ENCODE measurements at places on chromosomes 16 and 17.

- no peak for DNase-seq
Measured at GRCh38 chr16:85077039-85077438, 35.2 kb downstream of the CIBAR2 start.

DNA sequence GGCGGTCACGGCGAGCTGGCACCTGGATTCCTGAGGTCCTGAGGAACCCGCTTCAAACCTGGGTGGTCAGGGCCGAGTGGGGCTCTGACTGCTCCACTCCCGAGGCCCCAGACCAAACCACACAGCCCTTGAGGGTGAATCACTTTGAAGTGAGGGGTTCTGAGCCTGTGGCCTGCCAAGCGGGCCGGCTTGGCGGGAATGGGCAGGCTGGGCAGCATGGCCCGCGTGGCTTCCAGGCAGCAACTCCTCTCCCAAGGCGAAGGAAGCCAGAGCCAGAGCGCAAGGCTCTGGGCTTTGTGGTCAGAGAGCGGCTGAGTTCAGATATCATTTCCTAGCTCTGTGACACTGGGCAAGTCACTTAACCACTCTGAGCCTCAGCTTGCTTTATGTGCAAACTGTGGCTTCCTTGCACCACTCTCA, 42.7 kb downstream of the CMIP start:
- no peak for DNase-seq

DNA sequence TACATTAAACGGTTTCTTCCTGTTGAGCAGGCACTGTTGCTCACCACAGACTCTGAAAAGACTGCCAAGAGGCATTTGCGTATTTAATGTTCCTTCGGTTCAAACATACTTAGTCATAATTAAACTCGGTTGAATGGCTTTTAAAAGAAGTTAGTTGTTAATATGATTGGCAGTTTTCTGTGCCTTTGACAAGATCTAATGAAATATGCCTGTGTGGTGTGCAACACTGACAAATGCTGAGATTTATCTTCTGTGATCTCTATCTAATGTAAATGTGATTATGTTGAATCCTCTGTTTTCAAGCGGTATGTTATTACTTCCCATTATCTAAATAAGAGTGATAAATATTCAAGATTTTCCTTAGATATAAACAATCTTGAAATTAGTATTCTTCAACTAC, 1046.6 kb downstream of the CDH8 start:
- no peak for DNase-seq

- no peak for DNase-seq
Measured at GRCh38 chr17:17400566-17401184, 76.1 kb upstream of the MED9 start.

DNA sequence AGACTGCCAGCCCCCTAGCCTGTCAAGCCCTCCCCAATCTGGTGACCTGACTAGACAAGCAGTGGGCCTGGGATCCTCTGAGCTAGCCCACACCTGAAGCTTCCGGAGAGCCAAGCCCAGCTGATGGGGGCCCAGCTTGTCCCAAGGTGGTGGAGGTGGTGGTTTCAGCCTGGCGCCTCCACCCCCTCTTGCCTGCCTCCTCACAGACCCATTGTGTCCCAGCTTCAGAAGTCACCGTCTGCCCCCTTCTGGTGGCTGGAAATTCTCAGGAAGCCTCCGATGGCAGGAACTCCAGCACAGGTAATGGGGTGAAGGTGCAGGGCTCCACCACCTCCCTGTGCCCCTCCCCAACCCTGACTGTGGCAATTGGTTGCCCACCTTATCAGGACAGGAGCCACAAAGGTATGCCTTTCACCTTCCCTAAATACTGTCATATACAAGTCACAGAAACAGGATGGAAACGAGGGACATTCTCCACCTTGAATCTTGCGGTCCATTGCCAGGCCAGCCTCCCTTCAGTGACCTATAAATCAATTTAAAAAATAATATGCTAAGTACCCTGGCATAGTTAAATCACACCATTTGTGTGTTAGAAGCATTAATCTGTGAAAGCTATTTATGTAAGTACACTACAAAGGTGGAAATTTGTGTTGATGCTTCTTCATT, 66.0 kb upstream of the ZNF423 start:
- no peak for DNase-seq

DNA sequence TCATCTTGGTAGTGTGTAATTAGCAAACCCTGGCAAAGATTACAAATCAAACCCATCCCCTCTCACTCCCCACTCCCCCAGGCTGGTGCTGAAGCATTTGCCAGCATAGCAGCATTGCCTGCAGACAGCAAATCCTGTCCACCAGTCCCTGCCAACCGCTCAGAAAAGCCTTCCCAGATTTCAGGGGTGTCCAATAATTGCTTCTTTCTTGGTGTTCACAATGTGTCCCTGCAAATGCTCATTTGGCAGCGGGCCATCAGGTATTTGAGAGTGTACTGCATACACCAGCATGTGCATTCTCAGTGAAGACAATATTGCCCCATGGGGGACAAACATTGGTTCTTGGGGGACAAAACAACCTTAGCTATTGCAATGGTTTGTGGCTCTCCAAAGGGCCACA, 28.2 kb downstream of the ORC6 start:
- no peak for DNase-seq

GRCh38 chr17:3915995-3916696, at the start of gene P2RX1:
Gene P2RX1, minus strand, starts transcription at chr17:3916465. Its CDS starts 240 bp downstream, at chr17:3916225.
- DNase-seq = no peak

DNA sequence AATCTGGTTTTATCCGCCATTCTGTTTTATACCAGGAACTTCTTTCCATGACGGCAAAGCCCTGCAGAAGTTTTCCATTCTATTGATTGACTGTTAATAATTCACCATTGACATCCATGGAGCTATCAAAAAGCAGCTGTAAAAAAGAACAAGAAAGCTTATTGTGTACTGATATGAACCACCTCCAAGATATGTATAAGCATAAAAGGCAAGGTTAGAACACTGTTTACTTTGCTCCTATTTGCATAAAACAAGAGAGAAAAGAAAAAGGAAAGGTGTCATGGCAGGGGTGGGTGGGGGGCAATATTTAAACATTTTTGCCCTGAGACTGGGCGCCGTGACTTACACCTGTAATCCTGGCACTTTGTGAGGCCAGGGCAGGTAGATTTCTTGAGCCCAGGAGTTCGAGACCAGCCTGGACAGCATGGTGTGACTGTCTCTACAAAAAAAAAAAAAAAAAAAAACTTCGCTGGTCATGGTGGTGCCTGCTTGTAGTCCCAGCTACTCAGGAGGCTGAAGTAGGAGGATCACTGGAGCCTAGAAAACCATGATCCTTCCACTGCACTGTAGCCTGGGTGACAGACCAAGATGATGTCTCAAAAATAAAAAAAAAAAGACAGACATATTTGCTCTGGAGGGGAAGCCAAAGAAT, 52.5 kb downstream of the TMEM114 start:
- no peak for DNase-seq

DNA sequence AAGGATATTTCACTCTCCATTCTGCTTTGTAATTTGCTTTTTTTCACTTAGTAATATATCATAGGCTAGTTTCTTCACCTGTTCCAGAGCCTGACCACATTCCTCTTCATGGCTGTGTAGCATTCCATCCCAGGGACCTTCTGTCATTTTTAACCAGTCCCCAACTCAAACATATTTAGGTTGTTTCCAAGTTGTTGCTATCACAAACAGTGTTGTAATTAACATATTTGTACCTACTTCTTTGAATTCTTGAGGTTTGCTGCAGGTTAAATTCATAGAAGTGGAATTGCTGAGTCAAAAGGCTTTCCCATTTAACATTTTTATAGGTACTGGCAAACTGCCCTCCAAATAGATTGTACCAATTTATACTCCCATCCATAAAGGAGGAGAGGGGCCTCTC, 65.1 kb upstream of the MED9 start:
- no peak for DNase-seq

DNA sequence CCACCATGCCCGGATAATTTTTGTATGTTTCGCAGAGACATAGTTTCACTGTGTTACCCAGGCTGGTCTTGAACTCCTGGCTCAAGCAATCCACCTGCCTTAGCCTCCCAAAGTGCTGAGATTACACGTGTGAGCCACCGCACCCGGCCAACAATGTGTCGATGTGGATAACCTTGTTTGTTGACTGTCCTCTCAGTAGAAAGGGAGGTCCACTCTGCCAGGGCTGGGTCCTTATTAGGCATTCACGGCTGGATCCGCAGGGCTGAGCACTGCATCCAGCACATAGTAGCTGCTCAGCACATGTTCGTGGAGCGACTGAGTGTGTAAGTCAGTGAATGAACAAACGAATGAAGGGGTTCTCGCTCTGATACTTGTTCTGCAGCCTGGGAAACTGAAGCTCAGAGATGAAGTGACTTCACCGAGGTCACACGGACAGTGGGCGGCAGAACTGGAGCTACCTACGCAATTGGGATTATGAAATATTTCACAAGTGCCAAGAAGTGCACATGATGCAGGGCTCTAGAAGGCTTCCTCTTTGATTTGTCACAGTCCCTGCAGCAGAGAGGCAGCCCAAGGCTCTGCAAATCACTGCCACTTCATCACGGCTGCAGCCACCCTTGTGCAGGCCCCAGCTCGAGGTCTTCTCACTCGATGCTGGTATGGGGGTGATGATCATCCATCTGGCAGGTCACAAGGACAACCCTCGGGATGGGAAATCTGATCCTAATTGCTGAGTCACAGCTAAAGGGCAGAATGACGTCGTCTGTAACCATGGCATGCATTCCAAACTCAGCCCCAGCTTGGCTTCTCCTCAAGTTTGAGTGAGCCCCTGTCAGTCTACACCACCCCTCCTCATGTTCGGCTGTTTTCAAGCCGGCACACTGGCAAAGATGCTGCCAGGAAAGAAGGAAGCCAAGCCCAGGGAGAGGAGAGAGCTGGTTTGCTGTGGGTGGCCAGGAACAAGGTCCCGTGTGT, 28.0 kb upstream of the SNN start:
- no peak for DNase-seq

DNA sequence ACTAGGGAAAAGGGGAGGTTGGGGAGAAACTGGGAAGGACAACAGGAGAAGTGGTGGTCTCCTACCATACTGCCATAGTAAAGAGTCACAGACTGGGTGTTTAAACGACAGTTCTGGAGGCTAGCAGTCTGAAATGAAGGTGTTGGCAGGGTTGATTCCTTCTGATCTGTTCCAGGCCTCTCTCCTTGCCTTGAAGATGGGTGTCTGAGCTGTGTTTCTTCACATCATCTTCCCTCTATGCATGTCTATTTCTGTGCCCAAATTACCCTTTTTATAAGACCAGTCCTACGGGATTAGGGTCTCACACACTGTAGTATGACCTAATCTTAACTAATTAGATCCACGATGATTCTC, 79.8 kb upstream of the TMEM97 start:
- no peak for DNase-seq

DNA sequence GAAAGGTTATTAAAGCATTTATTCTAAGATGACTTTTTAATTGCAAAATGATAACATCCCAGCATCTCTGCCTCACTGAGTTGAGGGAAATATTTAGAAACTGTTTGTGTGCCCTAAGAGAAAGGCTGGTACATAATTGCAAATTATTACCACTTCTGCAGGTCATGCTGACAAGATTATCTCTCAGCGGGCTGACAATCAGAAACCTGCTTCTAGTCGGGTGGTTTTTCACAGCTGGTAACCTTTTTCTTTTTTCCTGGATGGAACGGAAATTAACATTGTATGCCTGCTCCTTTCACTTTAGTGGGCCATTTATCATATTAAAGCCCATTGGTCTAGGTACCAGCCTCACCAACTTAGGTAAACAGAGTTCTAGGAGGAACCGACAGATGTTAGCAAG, 17.0 kb upstream of the NUDT7 start:
- no peak for DNase-seq

DNA sequence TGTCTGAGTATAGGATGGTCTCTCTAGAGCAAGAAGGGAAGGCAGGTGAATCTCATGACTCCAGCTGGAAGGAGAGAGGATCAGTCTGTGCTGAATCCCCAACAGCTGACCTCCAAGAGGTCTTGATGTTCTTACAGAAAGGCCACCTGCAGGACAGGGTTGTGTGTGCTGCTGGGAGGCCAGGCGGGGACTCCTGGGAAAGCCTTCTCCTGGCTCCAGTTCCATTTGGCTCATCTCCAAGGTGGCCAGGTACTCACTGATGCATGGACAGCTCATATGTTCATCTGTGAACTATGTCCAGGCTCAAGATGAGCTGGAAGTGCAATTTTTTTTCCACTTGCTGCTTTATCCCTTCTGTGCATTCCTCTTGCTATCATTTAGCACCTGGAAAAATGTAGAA, 730.2 kb upstream of the RBFOX1 start:
- no peak for DNase-seq

DNA sequence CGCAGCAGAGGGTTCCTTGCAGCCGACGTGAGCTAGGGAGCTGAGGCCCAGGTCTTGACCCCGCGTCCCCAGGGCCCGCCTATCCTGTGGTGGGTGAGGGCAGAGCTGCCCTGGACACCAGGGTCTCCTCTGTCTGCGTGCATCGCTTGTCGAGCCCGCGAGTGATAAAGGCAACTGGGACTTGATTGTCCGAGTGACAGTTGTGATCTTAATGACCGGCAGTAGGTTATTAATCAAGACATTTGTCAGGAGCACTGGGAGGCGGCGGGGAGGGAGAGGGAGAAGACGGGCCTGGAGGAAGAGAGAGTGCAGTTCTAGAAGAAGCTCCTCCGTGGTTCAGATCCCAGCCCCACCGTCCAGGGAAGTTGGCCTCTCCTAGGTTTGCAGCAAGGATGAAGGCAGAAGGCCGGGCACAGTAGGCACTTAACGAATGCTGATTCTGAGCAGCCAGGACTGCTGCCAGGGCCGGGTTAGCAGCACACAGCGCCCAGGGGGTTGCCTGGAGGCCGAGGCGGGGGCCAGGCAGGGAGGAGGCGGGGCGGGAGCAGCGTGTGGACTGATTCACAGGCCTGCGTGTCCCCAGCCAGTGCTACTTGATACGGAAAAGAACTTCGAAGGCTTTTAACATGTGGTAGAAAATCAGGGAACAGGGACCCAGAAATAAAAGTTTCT, 11.3 kb upstream of the GSE1 start:
- DNase-seq = no peak

GRCh38 chr16:81618661-81619060, 160.4 kb upstream of the PLCG2 start:
- DNase-seq = no peak

- no peak for DNase-seq
Measured at GRCh38 chr16:9113707-9114106, 22.3 kb downstream of the HAPSTR1 start.

- no peak for DNase-seq
Measured at GRCh38 chr16:3832668-3833067, 47.8 kb downstream of the CREBBP start.

DNA sequence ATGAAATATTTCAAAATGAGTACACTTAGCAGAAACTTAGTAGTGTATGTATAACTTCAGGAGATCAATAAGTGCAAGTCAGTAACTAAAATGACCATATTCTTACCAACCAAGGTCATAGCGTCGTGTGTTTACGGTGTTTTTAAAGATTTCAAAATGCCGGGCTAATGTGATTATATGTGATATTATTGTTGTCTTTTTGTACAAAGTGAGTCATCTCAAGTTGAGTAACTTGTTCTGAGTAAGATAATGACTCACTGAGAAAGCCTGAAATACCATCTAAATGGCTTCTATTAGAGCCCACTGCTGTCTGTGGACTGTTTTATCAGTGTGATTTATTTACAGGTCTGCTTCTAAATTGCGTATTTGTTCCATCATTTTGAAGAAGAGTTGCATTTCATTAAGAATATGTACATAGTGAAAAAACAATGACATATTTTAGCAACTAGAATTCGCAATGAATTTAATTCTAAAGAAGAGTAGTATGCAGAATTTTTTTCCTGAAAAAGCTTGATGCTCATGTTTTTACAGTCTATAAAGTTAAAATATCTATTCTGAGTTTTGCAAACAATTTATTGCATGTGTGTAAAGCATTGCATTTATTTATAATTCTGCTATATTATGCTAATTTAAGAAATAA, 12.7 kb downstream of the KRT12 start:
- no peak for DNase-seq
